ENCODE measurements at places on chromosomes 5 and 9.

DNA sequence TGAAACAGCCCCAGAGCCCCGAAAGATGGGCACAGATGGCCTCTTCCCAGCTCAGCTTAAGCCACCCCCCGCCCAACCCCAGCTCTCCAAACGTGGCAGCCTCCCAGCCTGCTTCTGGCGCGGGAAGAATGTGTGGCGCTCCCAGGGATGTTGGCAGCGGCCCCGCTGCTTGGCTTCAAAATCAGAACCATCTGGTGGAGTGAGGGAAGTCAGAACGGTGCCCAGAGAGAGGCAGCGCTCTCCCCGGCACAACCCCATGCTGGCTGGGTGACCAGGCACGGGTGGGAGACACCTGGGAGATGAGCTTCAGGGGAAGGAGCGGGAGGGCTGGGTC lies 72.7 kb upstream of the ORM1 start:
- no peak for DNase-seq

DNA sequence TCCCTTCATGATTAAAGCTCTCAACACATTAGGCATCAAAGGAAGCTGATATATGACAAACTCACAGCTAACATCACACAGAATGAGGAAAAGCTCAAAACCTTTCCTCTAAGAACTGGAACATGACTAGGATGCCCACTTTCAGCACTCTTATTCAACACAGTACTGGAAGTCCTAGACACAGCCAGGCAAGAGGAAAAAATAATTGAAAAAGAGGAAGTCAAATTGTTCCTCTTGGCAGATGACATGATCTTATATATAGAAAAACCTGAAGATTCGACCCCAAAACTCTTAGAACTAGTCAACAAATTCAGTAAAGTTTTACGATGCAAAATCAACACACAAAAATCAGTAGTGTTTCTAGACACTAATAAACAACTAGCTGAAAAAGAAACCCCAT lies 144.3 kb upstream of the NREP start:
- no peak for DNase-seq

DNA sequence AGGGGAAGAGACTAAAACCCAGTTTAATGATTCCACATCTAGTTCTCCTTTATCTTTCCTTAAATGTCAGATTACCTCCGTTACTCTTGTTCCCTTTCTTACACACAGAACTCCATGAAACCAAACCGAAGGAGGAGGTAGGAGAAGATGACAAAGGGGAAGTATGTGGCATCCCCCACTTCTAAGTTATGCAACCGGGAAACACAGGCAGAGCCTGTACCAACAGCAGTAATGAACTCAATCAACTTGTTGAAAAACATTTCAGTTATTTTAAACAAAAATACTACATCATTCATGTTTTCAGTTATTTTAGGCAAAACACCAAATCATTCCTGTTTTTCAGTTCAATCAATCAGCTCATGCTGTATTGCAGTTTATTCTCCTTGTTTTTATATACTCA lies 101.8 kb downstream of the PCSK1 start:
- DNase-seq: no peak

DNA sequence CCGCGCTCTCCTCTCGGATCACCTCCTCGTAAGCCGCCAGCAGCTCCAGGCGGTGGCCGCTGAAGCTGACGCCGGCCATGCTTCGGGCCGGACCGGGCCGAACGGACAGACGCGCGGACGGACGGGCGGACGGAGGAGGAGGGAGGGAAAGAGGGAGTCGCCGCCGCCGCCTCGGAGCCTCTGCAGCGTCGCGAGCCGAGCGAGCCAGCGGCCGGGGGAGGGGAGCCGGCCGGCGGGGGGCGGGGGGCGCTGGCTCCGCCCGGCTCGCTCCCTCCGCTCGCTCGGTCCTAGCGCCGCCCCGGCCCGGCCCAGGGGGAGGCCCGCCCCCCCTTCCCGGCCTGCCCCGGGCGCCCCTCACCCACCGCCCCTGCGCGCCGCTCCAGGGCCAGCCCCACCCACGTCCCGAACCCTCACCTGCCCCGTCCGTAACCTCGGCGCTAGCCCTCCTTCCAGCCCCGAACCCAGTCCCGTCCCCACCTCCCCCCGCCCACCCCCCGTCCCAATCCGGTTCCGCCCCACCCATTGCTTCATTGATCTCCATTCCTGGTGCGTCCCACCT lies at the start of gene DBN1:
Gene DBN1 (minus strand): TSS at position 192 of the 559 bp plus-strand sequence. CDS start 113 bp downstream, at position 79.
- DNase-seq: no peak

DNA sequence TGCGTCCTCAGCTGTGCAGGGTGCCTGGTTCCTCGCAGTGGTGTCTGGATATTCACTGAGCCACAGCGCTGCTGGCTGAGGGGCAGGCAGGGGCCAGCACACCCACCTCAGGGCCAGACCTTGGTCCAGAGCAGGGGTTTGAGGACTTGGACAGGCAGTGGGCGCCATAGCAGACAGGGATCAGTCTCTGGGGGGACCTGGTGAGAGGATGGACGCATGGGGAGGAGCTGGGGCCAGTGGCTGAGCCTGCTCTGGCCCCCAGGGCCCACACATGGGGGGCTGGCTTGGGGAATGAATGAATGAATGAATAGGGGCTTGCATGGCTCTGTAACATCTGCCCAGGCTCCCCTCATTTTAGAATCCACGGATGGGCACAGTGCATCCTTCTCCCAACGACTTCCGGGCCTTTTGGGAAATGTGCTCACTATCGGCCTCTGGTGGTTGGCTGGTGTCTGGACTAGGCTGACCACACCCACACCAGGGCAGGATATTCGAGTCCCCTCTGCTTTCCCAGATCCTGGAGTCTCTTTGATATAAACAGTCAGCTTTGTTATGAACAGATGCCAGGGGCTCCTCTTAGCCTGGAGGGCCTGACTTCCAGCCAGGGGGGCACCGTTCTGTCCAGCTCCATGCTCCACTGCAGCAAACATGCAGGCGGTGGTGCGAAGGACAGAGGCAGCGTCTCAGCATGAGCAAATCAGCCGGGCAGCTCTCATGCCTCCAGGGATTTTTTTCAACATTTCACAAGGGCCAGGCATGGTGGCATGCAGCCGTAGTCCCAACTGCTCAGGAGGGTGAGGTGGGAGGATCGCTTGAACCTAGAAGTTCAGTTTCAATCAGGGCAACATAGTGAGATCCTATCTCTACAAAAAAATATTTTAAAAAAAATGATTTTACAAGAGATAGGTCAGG lies 62.6 kb downstream of the NEK6 start:
- no peak for DNase-seq
